Substantia nigra (tissue), 51 donors: ENCODE measurements at places on chromosomes 6 and 20.

- no peak for DNase-seq
Measured at GRCh38 chr6:156457601-156458000, 319.6 kb upstream of the ARID1B start.

DNA sequence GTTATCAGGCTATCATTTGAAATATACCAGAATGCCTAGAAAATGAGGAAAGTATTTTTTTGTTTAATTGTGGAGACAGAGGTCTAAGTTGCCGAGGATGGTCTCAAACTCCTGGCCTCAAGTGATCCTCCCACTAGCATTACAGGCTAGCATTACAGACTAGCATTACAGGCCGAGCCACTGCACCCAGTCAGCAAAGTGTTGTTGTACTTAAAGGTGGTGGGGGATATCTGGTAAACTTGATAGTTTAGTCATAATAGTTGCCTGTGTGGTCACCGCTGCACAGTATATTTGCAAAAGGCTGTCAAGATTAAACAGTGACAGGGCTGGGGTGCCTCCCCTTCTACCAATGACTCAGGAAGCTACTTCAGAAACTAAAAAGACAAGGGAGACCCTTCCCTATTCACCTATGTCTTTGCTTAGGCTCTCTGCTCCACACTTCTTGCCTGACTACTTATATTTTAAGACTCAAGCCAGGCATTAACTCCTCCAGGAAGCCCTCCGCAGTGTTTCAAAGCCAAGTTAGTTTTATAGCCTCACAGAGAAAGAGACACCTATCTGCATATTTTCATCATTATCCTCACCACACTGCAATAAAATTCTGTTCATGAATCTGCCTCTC is 3.1 kb upstream of the AKIRIN2 start:
- DNase-seq = no peak

DNA sequence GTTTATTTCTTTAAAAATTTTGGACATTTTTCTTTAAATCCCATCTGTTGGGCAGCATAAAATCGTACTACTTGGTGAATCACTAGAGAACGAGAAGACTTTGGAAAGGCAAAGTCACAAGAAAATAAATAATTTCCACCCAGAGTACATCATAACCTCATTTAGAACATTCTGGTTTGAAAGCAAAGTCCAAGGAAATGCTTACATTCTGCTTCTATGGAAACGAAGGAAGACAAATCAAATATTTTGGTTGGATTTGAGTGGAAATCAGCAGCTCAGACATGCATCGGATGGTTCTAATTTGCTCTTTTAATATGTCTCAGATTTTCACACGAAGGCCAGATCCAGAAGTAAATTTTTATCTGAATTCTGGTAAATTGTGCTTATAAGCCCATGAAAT is 60.7 kb upstream of the LTV1 start:
- DNase-seq = no peak

DNA sequence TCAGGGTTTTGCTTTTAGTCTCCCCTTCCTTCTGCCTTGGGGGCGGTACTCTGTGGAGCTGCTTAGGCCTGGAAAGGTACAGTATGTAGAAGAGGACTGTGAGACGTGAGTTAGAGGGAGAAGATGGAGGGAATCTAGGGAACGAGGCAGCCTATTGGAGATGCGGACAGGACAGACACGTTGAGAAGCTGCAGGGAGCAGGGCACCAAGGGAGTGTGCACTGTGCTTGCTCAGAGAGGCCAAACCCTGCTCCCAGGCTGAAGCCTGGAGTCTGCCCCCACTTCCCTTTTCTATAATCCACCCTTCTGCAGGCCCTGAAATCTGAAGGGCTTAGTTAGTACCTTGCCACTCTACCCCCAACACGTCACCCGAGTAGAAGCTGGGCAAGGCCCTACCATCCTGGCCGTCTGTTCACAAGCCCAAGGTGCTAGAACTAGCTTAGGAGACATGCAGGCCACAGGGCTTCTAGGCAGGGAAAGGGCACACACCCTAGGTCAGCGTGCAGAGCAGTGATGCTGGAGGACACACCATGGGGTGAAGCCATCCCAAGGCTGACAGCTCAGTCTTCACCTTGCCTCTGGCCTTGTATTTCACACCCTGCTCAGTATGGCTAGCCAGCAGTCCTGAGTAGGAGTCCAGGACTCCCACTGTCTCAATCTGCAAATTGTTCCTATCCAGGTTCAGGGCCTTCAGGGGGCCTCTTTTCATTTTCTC is 6.9 kb downstream of the TP53INP2 start:
- no peak for DNase-seq

- DNase-seq = no peak
Measured at GRCh38 chr6:69390125-69390524, 406.7 kb downstream of the LMBRD1 start.

DNA sequence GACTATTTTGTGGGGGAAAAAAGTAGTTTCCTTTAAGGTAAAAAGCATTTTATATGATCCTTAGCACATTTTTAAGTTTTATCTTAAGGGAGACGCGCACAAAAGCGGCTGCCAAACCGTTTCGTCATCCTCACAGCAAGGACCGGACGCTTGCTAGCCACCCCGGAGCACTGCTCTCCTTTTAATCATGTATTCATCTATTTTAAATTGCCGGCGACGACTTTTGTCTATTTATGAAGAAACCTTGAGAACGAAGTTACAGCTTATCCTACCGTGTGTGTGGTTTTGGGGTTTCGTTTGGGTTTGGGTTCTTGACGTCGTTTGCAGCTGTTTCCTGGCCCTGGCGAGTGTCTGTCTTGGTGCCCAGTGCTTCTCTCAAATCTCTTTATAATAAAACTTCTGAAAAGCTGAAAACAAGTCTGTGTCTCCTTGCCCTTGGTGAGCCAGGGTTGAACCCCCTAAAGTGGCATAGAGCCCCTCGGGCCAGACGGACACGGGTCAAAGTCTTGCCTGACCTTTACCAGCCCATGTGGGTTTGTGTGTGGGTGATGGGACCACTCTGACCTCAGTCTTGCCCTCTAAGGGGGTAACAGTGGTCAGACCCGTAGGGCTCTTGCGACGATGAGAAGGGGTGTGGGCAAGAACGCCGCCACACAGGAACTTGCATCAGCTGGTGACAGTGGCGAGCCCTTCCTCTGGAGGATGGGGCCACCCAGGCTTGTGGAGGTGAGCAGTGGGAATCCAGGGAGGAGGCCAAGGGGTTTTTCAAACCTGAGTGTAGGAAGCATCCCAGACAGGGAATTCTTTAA is 117.6 kb downstream of the JPH2 start:
- DNase-seq = no peak

GRCh38 chr6:101231606-101232235 is 161.8 kb upstream of the GRIK2 start:
- DNase-seq = no peak

GRCh38 chr6:169654598-169655391 is 47.0 kb downstream of the WDR27 start:
- peak; percentile 57 for DNase-seq

GRCh38 chr20:23251779-23252178 is 98.8 kb upstream of the NXT1 start:
- no peak for DNase-seq

DNA sequence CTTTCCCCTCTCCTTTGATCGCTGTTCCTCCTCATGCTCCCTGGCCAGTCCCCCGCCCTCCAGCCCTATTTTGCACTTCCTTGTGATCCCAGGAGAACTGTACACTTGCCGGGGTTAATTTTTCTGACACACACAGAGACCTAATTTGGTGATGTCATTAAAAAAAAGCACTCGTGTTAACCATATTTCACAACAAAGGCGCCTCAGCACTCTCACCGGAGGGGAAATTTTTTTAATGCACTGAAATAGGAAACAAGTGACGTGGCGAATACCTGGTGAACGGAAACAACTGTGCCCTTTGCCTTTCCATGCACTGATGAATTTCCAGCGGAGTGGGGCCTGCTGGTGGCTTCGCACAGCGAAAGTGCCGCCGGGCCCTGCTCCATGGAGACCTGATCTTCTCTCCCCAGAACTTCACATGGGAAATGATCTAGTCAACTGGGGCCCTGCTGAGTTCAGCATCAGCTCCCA is 53.9 kb upstream of the TAGAP start:
- no peak for DNase-seq

DNA sequence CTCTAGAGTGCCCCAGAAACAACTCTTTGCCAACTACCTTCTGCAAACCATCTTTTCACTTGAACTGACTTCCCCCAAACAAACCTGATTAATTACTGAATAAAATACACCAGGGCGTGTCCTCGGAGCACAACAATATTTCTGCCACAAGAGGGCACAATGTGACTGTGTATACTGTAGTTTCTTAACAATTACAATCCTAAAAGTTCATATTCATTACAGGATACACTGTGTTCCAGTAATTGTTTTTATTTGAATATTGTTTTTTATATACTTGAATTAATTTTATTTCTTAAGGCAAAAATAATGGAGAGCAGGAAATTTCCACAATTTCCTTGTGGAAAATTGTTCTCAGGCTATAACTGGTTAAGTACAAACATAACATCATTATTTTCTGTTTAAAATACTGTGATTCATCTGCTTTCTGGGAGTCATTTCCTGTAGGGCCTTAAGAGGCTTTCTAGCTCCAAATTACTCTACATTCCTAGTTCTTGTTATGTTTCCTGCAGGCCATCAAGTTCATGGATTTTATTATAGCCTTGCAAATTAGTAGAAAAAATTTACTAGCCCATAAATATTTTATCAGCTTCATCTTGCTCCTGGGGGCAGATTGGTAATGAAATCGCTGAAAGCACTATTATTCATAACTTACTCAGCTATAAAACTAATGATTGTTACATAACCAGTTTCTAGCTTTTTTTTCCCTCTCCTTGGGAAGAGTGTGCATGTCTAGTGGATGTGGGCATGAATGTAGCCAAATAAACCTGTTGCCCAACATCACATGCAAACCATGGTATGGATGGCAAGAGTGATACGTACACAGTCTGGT is 51.9 kb upstream of the SLC22A16 start:
- DNase-seq = peak; percentile 22

DNA sequence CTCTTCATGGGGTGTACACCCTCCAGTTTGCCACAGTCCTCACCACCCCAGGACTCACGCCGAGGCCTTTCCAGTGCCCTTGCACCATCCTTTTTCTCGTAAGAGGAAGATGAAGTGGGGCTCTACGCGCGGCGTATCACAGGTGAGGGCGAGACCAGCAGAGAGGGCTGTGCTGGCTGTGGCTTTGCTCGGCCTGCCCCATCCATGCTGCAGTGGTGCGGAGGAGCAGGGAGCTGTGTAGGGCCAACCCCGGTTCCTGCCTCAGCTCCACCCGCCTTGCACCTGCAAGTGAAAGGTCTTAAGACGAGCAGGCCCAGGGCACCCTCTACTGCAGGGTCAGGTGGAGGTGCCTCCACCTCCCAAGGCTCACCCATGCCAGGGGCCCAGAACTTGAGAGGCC is 24.1 kb downstream of the RBCK1 start:
- DNase-seq = no peak

- DNase-seq = no peak
Measured at GRCh38 chr6:137698636-137699030, 168.4 kb upstream of the TNFAIP3 start.

DNA sequence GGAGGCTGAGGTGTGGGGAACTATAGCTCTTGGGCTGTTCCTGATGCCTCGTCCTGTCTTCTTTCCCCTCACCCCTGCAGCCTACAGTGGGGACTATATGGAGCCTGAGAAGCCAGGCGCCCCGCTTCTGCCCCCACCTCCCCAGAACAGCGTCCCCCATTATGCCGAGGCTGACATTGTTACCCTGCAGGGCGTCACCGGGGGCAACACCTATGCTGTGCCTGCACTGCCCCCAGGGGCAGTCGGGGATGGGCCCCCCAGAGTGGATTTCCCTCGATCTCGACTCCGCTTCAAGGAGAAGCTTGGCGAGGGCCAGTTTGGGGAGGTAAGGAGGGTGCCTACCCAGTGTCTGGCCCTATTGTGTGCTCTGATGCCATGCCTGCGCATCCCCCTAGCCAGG is 11.5 kb upstream of the GTF2H4 start:
- DNase-seq = no peak

GRCh38 chr6:90466154-90466940 is 120.5 kb downstream of the MAP3K7 start:
- DNase-seq = no peak

DNA sequence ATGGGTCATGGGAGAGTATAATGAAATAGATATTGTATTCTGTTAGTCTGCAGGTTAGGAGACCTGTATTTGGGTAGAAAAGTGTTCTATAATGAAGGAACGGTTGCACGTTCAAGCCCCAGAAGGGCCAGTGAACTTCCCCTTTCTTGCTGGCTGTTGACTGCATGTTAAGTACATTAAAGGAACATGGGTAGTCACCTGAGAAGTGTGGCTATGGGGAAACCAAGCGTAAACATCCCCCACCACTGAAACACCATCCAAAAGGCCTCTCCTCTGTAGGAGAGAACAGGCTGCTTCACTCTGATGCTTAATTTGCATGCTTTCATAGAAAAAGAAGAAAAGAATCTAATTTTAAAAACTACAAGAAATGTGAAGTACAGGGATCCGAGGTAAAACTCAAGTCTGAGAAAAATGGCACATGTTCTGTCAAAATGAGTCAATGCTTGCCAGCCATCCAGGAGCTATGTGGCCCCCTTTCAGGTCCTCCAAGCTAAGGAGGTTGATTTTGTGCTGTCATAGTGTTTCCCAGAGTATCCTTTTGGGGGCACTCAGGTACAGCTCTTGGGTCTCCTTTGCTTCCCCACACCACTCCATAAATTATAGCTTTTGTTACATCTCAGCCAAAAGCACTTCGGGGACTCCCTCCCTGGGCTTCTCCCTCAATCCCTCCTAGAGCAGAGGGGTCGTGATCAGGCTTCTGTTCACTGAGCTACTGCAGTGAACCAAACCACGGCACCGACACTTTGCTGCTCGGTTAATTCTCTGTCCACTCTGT is 283.7 kb upstream of the AGPAT4 start:
- no peak for DNase-seq

DNA sequence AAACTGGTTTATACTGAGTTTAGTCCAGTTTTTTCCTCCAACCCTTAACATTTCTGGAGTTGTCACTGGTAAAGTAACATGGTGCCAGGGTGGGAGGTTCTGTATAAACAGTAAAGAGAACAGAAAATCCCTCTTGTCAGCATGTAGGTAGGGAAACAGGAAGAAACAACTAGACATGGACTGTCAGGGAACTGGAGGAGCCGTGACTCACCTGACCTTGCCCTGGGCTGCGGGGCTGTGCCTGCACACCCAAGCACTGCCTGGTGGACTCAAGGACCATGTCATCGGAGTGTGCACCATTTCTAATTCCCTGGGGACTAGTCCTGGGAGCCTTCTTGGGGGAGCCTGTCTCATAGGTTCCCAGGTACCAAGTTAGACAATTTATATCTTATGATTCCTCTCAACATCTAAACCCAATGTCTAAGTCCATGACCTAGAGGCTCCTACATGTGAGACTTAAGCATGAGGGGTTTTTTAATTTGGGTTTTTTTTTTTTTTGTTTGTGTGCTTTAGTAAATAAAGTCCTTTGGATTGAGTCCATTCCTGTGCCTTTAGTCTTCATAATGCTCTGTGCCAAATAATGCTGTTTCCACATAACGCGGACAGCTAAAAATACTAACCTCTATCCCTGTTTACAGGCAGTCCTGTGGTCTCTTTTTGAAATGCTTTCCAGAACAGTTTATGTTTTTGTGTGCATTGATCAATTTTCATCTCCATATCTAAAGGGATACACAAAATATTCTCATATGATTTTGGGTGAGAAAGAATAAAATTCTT is 136.9 kb upstream of the SUPT3H start:
- DNase-seq = no peak
